ENCODE measurements at places on chromosomes 5 and 9. TPM values are rescaled to one million over a fixed set of nuclear protein-coding genes. Genes with fewer than 3 reads are reported as not detected.
A peak's percentile ranks its signal among the peaks of the same experiment; 100 is the strongest.

DNA sequence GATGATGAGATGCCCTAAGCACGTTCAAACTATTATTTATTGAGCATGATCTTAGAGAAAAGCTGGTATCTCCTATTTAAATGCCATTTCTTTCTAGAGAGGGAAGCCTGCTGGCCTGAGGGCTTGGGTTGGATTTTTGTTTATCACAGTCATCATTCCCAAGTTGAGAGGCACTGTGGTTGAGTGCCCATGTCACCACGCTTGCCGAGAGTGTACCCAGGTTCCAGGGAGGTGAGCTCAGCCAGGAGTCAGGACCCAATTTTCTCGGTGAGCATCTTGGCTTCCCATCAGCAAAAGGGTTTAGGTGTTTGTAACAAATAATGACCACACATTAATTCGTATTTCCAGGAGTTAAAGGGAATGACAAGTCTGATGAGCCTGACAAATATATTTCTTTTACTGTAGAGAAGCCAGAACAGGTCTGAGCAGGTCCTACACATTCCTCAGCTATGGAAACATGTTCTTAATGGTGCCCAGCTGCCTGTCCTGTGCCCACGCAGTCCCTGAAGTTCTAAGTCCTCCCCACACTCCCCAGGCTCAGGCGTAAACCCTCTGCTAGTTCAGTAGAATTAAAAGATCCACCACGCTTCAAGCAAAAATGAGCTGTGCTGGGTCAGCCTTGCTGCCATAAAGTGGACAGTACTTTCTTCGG is 258.9 kb upstream of the IRX2 start:
- DNase-seq, result no peak

Gene PCDHAC2
- total RNA-seq, result 1.1 TPM

DNA sequence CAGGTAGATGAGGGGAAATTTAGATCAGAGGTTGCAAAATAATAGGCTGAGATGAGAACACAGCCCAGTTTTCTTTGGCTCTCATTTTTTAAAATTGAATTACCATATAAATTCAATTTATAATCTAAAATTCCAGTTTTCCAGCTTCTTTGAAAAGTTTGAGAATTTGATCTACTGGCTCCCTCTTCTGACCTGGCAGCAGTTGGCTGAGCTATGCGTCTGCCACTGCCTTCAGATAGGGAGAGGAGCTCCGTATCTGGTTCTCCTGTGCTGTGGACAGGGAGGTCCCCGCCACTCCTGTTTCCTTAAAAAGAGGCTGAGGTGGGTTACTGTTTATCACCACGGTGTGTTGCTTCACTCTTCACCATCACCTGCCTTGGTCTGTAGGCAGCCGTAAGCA is 103.7 kb downstream of the ARHGAP26 start:
- DNase-seq, result no peak

- no peak for DNase-seq
Observed at GRCh38 chr5:177498013-177498787, 796 bp upstream of the PDLIM7 start.

DNA sequence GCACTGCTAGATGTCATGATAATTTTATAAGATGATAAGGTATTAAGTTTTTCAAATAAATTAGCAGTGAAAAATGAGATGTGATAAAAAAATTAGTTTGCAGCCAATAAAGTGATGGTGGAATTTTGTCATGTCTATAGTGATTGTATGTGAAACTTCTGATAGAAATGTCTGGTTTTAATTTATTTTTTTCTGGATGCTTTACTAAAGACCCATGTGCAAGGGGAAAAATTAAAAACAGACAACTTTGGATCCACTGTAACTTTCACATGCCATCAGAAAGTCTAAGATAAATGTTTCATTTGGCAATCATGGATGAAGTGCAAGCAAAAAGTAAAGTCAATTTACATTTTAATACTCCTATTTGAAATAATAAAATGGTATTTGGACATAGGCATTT is 4.4 kb upstream of the NDUFS4 start:
- no peak for DNase-seq

DNA sequence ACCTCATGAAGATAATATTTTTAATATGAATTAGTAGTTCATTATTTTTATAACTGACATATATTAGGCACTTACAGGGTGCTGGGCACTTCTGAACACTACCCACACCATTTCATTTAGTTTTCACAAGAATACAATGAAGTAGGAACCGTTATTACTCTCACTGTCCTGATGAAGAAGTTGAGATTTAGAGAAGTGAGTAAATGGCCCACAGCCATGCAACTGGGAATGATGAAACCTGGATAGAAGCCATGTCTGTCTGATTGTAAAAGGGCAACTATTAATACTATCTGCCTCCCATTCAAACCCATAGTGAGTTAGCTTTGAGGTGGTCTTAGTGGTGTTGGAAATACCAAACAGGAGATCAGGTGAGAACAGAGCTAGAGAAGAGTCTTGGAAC is 29.6 kb upstream of the OTULINL start:
- no peak for DNase-seq

Gene GLDC
- total RNA-seq, result 129 TPM

DNA sequence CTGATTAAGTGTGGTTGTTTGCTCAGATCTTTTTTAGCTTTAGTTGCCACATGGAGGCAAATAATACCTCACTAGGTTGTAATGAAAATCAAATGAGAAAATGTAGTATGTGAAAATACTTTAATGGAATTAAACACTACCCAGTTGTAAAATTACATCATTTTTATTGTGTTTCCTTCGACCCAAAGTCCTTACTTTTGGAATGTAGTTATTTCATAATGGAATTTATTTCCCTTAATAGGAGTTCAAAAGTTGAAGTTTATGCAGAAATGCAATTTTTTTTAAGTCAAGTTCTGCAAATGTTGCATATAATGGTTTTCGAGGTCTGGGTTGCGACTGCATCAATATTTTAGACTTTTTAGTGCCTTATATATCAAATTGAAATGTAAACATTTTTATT is 31.0 kb downstream of the TNPO1 start:
- DNase-seq, result no peak

DNA sequence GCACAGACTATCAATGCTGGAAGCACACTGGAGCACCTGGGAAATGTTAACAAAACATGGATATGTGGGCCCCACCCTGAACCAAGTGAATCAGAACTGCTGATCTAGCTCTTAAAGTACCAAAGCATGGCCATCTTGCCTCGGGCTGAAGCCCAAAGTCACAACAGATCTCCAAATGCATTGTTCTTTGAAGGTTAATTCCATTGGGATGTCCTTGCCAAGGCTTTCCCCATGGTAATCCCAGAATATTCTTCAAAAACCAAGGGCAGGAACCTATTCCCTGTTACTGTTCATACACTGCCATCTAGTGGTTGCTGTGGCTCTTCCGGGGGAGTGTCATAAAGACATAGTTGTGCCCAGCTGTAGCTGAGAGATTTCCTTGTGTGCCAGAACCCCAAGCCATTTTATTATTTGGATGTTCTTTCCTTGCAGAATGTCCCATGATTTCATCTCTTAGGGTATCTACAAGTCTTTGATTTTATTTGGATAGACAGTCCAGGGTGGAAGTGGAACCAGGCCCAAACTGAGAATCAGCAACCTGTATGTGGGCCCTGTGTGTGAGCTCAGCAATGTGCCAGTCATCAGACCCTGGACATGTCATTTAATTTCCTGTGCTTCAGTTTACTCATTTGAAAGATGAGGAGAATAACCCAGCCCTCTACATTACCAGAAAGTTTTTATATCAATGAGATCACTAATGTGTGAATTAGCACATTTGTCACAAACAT is 290.0 kb downstream of the ACTL7B start:
- peak; percentile 77 for DNase-seq

GRCh38 chr9:131273856-131274673 is 2.2 kb downstream of the FAM78A start:
- DNase-seq, result no peak

Gene ADAMTS12
- total RNA-seq, result 6.3 TPM

DNA sequence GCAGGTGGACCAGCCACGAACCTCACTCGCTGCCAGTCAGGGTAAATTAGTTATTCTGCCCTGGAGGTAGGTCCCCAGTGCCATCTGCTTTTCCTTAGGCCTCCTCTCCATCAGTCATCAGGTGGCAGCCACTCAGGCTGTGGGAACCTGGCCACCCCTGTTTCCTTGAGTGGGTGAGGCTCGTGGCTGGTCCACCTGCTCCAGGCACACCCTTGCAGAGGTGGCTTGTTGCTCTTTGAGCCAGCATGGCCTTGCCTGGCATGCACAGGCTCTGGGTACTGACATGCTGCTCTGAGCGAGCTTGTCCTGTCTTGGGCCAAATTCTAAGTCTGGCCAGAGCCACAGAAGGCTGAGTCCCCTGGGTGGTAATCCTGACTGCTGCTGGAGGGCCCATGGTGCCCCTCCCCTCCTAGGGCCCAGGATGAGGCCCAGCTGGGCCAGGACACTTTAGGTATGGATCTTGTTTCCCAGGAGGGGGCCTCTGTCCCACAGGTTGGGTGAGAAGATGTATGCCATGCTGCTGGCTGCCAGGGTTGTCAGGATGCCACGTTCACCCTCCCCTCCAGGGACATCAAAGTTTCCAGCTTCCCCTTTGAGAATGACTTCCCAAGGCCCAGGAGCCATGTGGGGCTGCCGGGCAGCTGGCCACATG is 17.0 kb upstream of the ZNF484 start:
- DNase-seq, result no peak

DNA sequence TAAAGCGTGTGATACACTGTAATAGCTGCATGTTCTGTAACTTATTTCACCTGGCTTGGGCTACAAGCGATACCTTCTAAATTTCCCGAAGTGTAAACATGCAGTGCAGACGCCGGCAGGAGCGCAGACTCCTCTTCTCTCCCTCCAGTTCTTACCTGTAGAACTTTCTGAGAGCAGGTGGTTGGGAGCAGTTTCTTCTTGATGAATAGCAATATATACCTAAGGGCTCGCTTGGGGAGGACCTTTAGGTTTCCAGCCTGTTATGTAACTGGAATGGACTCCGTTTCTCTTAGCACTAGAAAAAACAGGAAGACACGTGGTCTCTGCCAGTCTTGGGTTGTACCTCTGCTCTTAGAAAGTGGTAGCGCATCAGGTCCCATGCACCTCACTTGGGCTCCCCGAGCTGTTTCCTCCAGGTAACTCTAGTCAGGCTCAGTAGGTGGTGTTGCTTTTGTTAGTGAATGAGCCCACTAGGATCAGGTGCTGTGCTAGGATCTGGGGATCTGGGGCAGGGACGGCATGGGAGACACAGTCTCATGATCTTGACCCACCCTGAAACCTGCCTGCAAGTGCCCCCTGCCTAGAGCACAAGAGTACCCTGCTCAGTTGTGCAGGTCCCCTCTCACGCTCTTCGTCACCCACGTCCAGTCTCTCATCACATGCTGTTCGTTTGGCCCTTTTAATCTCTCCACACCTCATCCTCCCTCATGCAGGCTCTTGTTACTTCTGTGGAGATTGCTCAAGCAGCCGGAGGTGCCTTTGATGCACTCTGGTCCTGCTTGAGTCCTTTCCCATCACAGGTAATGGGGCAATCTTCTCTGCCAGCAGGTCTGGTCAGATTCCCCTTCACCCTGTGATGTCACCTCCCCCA is 2.8 kb downstream of the TENT4A start:
- no peak for DNase-seq

Gene CDH6
- 207 TPM for total RNA-seq

Gene SARDH
- total RNA-seq, result 5.4 TPM

Gene NSD1
- 59.1 TPM for total RNA-seq

DNA sequence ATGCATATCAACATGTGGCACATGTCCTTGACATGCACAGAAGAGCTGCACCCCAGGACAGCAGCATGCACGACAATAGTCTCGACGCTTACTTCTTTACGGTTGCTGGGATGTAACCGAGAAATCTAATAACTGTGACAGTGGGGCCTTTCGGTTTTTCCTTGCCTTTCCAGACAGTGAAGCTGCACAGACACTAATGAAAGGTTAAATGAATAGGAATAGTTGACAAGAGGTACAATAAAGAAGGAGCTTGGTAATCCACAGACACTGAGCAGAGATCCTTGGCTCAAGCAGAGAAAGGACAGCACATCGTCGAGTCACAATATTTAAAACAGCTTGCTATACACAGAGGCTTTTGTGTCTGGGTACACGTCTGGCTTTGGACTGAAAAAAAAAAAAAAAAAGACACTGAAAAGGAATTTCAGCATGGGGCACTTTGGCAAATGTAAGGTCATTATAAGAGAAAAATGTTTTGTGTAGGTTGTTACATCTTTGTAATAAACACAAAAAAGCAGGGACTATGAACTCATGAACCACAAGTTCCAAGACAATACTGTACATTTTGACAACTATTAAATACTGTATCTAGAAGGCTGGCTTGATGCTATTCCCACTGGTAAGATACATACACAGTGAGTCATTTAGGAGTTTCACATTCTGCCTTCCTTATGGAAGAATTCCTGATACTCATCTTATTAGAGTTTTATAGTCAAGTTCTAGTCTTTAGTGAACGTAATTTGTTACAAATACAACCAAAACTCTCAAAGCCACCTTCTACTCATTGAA is 5.6 kb downstream of the BNC2 start:
- no peak for DNase-seq

Gene KIF4B
- 0.05 TPM for total RNA-seq

Gene RLN2
- 1.1 TPM for total RNA-seq

DNA sequence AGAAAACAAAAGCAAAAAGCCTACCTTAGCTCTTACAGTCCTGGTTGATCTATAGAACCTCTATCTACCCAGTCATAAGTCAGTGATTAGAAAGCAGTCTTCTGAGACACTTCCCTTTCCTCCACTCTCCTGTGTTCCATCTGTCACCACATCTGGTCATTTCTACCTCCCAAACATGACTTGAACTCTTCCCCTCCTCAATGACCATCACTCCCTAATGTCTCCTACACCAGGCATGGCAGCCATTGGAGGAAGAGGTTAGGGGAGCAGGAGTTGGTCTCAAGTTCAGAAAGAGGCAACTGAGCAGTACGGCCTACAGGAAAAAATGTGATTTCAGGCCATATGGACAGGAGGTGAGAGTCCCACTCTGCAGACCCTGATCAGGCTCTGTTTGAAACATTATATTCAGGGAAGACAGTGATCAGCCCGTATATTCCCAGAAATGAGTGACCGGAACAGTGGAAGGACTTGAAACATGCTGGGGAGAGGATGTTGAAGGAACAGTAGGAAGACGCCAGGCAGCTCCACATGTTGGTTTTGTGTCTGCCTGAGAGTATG is 12.0 kb downstream of the ABLIM3 start:
- DNase-seq, result no peak

DNA sequence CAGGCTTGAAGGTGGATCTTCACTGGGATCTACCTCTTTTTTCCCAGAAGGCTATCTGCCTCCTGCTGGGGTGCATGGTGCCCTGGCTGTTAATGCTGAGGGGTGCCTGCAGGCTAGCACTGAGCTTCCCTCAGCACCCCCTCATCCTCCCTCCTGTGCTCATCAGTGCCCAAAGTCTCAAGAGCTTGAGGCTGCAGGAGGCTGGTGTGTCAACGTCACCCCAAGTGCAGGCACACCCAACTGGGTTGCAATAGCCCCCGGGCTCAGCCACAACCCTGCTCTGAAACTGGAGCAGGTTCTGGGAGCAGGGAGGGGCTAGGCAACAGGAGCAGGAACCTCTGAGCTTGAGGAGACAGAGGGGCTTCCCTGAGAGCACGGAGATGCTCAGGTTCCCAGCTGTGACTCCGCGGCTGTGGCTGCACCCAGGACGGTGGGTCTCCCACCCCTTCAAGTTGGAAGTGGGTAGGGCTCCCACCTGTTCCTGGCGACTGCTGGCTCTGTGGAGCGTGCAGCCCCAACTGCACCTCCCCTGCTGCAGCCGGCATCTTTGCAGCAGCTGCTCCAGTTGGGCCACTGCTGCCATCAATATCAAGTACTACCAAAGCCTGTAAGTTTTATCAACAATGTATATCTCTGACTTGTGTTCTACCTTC is 1266.6 kb upstream of the C9orf72 start:
- no peak for DNase-seq

- no peak for DNase-seq
Observed at GRCh38 chr5:150302301-150303069, at the start of gene ARSI. Gene ARSI, minus strand, starts transcription at chr5:150302905. Its CDS starts 532 bp downstream, at chr5:150302373.

- DNase-seq, result no peak
Observed at GRCh38 chr9:127384901-127385300, 12.1 kb upstream of the SLC2A8 start.

Gene IL13
- not detected for total RNA-seq

Data from renal cortical epithelial cell (primary cell).